GM19239 (cell line): ENCODE measurements at places on chromosomes 7 and 10.

DNA sequence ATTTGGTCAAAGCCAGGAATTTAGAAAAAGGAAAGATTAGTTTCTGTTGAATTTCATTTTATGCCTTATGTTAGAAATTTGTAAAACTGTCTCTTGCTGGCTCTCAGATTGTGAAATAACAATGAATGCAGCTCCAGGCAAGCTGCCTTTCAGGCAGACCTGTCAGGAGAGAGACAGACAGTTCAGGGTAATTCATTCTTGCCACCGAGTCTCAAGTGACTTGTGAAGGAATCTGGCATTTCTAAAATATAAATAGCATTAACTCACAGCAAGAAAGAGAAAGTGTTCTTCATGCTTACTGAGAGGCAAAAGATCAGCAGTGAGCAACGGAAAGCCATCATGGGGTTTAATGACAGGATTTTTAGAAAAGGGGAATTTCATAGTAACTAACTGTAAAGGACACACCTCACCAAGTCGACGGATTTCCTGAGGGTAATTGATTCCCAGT is 442.3 kb upstream of the AKR1E2 start:
- no peak for DNase-seq

GRCh38 chr7:40135317-40135610 is 459 bp downstream of the SUGCT start:
- DNase-seq = no peak

DNA sequence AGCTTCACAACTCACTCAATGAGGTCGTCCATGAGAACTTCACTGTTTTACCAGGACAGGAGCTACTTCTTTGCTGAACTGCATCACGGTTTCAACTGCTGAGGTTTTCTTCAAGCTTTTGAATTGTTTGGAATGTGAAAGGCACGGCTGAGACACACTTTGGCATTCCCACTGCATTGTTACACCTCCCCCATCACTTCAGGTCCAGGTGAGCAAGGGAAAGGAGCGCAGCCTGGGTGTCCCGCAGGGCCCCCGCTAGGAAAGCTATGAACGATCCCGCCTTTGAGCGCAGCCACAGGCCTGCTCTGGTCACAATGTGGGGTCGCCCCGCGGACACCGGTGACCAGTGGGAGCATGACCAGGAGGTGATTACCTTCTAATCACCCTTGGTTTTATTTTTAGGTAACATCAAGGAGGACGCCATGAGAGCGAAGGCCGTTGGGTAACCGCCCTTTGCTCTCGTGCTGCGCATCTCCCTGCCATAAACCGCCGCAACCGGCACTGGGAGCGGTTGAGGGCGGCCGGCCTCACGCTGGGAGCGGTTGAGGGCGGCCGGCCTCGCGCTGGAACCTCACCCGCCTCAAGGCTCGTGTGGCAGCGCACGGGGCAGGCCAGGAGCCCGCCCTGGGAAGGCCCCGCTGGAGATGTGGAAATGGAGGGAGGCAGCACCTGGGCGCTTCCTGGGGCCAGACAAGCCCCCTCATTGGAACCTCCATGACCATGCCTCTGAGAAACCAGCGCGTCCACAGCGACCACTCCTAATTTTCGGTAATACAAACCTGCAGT is 50.9 kb upstream of the SGMS1 start:
- DNase-seq = no peak

- no peak for DNase-seq
Measured at GRCh38 chr10:20180766-20181165, 364.5 kb downstream of the PLXDC2 start.

- no peak for DNase-seq
Measured at GRCh38 chr10:94673614-94674321, 9.8 kb upstream of the CYP2C18 start.

- DNase-seq = no peak
Measured at GRCh38 chr10:75297021-75297599, 61.4 kb upstream of the COMTD1 start.

DNA sequence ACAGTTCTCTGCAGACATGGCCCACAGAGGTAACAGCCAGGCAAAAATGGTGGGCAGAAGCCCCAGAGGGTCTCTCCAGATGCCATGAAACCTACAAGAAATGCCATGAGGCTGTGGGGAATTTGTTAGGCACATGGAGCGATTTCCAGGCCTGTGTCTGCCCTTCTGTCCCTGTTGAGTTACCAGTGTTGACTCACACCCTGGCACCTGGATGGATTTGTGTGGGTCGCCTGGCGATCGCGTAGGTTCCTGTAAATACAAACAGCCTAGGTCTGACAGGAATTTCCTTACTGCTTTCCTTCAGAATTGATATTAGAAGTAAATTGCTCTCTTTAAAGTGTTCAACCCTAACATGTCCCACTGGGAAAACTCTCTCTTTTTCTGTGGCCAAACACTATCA is 164.9 kb upstream of the EEPD1 start:
- DNase-seq = no peak

- no peak for DNase-seq
Measured at GRCh38 chr7:55006499-55006898, 12.3 kb upstream of the EGFR start.

DNA sequence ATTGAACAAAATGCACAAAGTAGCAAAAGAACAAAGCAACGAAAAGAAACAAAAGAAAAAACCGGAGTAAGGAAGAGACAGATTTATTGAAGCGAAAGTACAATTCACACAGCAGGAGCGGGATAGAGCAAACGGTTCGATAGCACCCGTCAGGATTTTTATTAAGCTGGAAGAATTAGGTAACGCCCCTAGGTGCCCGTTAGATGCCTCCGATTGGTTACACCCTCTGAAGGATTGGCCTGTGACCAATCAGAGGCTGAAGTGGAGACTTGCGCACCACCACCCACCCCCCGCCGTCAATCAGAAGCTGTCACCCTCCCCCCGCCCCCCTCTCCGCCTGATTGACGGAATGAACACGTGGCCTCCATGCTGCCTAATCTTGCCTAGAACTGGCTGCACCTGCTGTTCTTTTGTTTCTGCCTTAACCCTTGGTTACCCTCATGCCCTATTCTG is 16.8 kb downstream of the OCM2 start:
- DNase-seq = no peak

- DNase-seq = no peak
Measured at GRCh38 chr7:124840435-124840834, 74.8 kb upstream of the GPR37 start.

- no peak for DNase-seq
Measured at GRCh38 chr10:108689891-108690290, 1233.4 kb downstream of the XPNPEP1 start.

GRCh38 chr10:98030093-98030821 is at the start of gene CRTAC1:
CRTAC1 (minus strand) TSS chr10:98030621; CDS start chr10:98030472, 149 bp downstream.
- DNase-seq = no peak

DNA sequence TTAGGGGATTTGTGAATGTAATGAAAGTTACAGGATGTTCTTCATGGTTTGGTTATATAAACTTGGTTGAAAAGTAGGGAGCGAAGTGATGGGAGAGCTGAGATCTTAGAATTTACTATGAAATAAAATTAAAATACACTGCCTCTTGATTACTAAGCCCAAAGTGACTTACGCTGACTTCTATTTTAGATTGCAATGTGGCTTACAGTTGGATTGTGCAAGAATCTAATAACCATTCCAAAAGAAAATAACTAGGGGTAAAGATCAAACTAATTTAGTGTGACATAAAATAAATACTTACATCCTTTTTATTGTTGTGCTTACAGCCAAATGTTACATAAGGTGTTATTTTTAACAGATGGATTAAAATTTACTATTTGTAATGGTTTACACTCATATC is 15.3 kb downstream of the WNT16 start:
- no peak for DNase-seq

DNA sequence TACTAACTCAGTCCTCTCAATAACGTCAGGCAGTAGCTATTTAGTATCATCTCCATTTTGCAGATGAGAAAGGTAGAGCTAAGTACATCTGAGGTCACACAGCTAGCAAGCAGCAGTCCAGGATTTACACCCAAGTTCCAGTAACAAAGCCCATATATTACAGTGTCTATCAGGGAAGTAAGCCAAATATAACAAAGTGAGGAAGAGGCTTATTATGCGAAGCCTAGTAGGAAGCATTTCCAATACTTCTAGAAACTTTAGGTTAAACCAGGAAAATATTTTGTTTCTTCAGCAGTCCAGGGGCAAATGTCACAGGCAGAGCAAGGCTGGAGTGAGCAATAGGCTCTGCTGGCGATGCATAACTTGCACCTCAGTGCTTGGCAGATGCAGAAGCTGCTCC is 53.9 kb downstream of the NOC3L start:
- no peak for DNase-seq

- DNase-seq = no peak
Measured at GRCh38 chr10:96275685-96276418, 4.5 kb upstream of the BLNK start.

DNA sequence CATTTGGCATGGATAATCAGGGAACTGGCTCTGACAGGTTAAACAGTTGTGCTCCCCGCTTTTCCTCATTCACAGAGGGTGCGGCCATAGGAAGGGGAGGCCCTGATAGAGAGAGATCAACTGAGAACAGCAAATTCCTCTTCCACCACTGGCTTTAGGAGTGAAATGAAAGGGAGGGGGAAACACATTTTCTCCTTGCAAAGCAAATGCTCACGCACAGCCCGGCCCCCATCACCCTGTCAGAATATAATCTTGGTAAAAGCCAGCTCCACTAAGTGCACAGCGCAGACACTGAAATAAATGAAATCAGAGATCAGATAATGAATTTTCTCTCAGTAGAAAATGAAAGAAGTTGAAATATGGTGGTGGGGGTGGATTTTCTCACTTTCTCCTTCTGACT is 187.2 kb downstream of the GLI3 start:
- no peak for DNase-seq

GRCh38 chr7:123440101-123440548 is 94.3 kb downstream of the IQUB start:
- DNase-seq = no peak

GRCh38 chr10:34769899-34770298 is 45.2 kb downstream of the PARD3 start:
- DNase-seq = no peak

DNA sequence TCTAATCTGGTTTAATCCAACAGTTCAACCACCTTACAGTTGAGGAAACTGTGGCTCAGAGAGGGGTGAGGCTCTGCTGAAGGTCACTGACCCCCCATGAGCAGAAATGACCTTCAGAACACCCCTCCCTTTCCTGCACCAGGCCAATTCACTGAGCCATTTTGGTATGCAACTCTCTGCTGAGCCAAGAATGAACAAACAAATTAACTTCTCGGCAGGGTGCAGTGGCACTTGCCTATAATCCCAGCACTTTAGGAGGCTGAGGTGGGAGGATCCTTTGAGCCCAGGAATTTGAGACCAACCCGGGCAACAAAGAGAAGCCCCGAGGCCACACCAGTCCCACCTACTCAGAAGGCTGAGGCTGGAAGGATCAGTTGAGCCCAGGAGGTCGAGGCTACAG is 29.8 kb downstream of the PDGFA start:
- DNase-seq = no peak

- DNase-seq = no peak
Measured at GRCh38 chr10:59363446-59363958, 1.2 kb upstream of the FAM13C start.

GRCh38 chr10:66586897-66587679 is 338.7 kb upstream of the LRRTM3 start:
- no peak for DNase-seq

DNA sequence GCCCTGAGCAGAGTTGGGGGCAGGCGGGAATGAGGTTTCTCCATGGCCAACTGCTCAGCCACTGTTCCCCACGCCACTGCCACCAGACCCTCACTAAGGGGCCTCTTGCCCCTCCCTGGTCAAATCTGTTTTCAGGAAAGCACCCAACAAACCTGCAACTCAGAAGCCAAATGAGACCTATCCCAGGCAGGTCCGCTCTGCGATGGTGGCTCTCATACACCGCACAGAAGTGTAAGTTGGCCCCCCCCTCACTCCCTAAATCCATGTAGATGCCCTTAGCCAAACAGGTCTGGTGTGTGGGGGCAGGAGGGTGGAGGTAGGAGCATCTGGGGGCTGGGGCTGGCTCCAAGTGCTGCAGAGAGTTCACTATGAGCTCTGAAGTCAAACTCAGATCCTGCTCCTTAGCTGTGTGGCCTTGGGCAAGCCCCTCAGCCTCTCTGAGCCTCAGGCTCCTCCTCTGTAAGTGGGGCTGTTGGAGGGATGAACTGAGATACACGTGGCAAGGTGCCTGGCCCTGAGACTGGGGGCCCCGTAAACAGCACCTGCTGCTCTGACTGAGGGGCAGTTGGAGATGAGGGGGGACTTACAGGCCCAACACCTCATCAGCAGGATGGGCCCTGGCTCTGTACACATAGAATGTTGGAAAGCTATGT is 1.1 kb downstream of the MMRN2 start:
- no peak for DNase-seq

GRCh38 chr10:3265088-3265487 is 92.5 kb upstream of the PITRM1 start:
- DNase-seq = no peak

DNA sequence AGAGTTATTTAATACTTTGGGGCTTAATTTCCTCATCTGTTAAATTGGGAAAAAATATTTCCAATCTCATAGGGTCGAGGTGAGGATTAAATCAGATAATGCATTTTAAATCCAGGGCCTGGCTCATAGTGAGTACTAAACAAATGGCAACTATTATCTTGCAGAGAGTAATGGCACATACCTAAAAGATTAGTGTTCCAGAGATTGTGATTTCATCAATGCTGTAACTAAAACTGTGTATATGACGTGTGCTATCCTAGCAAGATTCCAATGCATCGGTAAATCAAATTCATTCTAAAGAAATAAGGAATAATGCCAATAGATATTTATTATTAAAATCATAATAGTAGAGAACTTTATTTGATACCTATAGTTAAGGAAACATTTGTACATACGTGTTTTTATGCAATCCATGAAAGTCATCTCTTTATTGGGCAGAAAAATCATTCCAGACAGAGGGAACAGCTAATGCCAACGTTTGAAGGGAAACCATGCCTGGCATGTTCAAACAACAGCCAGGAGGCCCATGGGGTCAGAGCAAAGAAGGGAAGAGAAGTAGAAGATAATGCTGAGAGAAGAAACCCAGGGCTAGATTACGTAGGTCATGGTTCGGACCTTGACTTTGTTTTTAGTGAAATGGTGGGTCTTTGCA is 174.8 kb upstream of the AGR3 start:
- DNase-seq = no peak

- DNase-seq = no peak
Measured at GRCh38 chr10:65419629-65420028, 1506.2 kb upstream of the LRRTM3 start.

GRCh38 chr10:23412223-23412622 is 26.7 kb upstream of the OTUD1 start:
- no peak for DNase-seq

DNA sequence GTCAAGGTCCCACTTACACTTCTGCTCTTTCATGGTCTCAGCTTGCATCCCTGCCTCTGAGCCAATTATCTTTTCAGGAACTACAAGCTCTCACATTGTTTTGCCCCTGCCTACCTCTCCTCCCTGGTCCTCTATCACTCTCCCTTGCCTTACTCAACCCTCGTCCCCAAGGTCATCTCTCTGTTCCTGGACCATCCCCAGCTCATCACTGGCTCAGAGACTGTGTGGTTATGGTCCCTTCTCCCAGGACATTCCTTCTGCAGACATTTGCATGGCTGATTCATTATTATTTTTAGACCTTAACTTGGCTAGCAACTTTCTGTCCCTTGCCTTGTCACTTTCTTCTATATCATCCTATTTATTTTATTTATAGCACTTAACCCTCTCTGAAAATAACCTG is 17.8 kb upstream of the GPAM start:
- DNase-seq = no peak

- DNase-seq = no peak
Measured at GRCh38 chr7:47508389-47509380, 73.2 kb downstream of the TNS3 start.

GRCh38 chr10:98168147-98168546 is 33.7 kb downstream of the R3HCC1L start:
- DNase-seq = no peak

- DNase-seq = no peak
Measured at GRCh38 chr7:143050931-143051330, 1.2 kb upstream of the OR6V1 start.
